ENCODE measurements at places on chromosomes 1 and 21. TPM values are rescaled to one million over a fixed set of nuclear protein-coding genes. Genes with fewer than 3 reads are reported as not detected.

Gene CACNA1S
- not detected for total RNA-seq

Gene RGS8
- not detected for total RNA-seq

Gene C4BPA
- total RNA-seq = not detected

DNA sequence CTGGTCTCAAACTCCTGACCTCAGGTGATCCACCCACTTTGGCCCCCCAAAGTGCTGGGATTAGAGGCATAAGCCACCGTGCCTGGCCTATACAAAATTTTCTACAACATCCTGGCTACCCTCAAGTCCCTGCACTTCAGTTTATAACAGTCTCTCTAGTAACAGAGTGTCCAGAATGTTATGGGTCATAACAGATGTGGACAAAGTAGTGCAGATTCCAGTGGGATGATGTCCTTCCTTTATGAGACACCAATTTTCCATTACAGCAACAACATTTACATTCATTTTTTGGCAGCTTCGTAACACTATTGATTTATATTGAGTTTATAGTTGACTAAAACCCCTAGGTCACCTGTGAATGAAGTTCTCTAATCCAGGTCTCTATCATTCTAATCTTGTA lies 429.4 kb upstream of the PTBP2 start:
- H3K4me3 ChIP-seq = no peak overlapping the region
- DNase-seq = no peak
- no peaks in the 10 kb centered on the region for H3K27me3 ChIP-seq
- H3K36me3 ChIP-seq = no peaks in the 10 kb centered on the region
- no peaks in the 10 kb centered on the region for H3K4me1 ChIP-seq

DNA sequence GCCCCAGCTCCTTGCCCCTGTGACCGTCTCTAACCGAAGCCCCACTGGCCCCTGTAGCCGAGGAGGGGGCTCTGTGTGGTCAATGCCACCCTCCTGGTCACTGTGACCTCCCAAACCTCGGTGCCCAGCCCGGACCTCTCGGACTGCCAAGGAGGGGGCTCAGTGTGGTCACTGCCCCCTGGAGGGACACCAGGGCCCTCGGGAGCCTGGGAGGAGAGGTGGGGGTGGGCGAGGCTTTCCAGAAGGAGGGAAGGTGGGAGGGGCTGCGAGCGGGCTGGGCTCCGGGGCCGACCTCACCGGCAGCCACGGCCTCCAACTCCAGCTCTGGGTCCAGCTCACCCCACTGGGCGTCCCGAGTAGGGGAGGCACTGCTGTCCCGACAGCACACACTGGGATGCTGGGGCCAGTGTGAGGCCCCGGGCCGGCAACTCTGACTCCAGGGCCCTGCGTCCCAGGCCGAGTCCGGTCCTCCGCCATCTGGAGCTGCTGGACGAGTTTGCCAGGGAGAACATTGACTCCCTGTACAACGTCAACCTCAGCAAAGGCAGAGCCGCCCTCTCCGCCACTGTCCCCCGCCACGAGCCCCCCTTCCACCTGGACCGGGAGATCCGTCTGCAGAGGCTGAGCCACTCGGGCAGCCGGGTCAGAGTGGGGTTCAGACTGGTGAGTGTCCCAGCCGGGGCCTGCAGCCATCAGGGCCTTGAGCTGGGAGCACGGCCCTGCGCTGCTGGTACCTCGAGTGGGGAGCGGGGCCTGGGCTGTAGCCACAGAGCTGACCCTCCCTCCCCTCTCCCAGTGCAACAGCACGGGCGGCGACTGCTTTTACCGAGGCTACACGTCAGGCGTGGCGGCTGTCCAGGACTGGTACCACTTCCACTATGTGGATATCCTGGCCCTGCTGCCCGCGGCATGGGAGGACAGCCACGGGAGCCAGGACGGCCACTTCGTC lies 6.4 kb downstream of the SCNN1D start:
- no peak overlapping the region for H3K27ac ChIP-seq
- no peak overlapping the region for H3K4me3 ChIP-seq
- H3K36me3 ChIP-seq = no peaks in the 10 kb centered on the region
- DNase-seq = no peak

DNA sequence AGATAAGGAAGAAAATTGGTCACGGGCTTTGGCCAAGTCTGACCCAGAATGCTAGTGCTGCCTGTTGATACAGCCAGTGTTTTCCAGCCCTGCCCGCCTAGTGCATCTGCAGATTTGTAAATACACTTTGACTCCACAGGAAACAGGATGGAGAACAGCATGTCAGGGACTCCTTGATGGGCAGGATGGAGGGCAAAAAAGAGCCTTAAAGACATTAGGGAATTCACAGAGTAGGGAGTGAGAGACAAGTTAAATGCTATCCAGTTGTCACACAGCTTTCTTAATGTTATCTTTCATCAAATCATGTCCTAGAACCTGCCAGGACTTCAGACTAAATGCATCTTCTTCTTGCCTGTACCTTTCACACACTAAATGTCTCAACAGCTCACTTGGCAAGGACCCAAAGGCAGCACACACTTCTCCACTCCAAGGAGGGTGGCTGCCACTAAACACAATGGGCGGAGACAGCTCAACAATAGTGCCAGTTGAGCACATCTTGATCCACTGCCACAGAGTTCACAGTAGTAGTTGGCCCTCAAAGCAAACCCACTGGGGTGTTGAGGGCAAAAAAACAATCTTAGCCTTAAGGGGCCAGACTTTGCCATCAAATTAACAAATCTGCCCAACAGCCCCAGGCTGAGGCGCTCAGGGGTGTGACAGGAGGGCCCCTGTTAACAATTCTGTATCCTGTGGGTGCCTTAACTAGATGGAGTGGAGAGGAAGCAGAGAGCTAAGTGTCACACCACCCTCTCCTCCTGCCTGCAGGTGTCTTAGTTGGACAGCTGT lies 2.7 kb downstream of the HIVEP3 start:
- no peaks in the 10 kb centered on the region for H3K36me3 ChIP-seq
- no peaks in the 10 kb centered on the region for H3K27me3 ChIP-seq
- peaks cover 6% of the 10 kb centered on the region for H3K4me1 ChIP-seq
- no peak overlapping the region for H3K27ac ChIP-seq

DNA sequence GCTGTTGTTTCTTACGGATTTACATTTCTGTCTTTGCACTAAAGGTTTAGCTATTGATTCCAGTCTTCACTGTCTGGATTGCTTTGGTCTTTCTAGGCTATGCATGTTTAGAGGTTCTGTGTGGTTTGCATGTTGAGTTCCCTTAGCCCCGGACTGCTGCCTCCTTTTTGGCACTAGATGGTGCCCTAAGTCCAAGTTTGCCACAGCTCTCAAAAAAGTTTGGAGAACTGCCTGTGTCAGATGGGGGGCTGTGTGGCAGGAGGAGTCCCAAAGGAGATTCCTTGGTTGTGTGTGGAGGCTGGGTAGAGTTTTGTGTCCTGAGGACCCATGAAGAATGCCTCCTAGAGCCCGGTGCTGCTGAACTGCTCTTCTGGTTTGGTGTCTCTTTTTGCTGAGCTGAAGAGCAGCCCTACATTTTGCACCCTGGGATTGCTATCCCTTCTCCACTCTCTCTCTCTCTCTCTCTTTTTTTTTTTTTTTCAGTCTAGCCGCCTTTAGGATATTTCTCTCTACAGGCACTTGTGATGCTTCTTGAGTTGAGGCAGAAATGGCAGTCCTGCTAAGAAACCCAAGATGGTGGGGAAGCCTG lies 74.4 kb downstream of the PTGS2 start:
- DNase-seq = peak; percentile 60
- H3K4me1 ChIP-seq = no peaks in the 10 kb centered on the region
- H3K27ac ChIP-seq = no peak overlapping the region
- no peaks in the 10 kb centered on the region for H3K27me3 ChIP-seq

- no peak overlapping the region for H3K27ac ChIP-seq
- no peaks in the 10 kb centered on the region for H3K4me1 ChIP-seq
- H3K4me3 ChIP-seq = no peak overlapping the region
- H3K27me3 ChIP-seq = no peaks in the 10 kb centered on the region
These were observed 292.9 kb downstream of the PLPP3 start for GRCh38 chr1:56286506-56286905.

GRCh38 chr1:24317081-24317480 lies 2.1 kb upstream of the GRHL3 start:
- H3K4me3 ChIP-seq = no peak overlapping the region
- no peak overlapping the region for H3K27ac ChIP-seq
- no peak for DNase-seq
